ENCODE measurements at places on chromosomes 1 and 21.
A peak's percentile ranks its signal among the peaks of the same experiment; 100 is the strongest.

DNA sequence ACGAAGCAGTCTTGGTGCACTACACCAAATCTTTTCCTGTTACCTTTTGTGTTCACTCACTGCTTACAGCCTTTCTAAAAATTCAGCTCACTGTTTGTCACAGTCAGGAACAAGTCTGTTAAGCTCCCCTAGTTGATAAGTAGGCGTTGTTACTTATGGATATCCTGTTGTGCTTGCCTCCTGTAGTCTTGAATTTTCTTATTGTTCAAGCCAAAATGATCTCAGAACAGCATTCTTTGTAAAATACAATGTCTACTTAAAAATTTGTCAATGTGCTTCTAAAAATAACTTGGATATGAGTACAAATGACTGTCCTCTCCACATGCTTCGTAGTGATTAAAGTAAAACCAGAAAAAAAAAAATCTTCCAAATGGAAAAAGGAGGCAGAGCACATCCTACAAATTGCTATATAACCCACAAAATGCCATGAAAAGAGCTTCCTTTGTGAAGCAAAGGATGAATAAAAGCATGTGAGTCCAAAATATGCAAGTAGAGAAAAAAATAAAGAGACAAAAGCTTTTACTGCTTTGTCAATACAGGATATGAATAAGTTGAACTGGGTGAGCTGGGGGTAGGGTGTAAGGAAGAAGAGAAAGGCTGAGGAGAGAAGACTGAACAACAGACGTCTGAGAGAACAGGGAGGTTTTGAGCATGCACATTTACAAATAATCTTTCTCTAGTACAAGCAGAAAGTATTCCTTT lies 228.9 kb upstream of the ADGRL4 start:
- no peak for DNase-seq

- no peak for DNase-seq
Observed at GRCh38 chr21:41366522-41367151, 4.8 kb downstream of the MX2 start.

DNA sequence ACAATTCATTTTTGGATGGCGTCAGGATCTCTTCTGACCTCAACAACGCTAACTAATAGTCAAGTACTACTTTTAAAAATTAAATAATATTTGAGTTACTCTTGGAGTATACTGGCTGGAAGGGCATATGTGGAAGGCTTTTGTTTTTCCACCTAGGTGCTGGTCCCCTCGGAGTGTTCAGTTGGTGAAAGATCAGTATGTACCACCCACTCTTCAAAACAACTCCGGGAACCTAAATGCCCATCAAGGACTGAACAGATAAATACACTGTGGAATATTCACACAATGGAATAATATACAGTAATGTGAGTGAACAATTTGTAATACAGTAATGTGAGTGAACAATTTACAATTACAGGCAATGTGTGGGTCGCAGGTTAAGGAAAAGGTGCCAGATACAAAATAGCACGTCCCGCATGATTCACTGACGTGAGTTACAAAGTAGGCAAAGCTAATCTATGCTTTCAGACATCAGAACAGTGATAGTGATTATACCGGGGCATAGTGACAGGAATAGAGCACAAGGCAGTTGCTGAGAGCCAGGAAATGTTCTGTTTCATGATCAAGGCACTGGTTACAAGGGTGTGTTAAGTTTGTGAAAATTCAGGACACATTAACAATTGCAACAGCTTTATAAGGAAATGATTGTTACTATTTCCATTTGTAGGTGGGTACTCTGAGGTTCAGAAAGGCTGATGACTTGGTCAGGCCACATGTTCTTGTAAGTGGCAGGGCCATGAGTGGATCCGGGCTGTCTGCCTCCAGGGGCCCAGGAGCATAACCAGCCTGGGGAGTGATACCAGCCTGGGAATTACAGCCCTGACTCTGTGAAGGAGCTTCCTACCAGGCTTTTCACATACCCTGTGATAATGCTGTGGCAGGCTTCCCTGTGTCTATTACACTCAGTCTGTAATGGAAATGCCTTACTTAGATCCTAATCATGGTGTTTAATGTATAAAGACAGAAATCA lies 59.3 kb upstream of the ABCD3 start:
- no peak for DNase-seq

GRCh38 chr21:14864211-14865021 lies 200.4 kb downstream of the NRIP1 start:
- peak; percentile 24 for DNase-seq

- no peak for DNase-seq
Observed at GRCh38 chr1:181503171-181503810, 20.0 kb downstream of the CACNA1E start.

DNA sequence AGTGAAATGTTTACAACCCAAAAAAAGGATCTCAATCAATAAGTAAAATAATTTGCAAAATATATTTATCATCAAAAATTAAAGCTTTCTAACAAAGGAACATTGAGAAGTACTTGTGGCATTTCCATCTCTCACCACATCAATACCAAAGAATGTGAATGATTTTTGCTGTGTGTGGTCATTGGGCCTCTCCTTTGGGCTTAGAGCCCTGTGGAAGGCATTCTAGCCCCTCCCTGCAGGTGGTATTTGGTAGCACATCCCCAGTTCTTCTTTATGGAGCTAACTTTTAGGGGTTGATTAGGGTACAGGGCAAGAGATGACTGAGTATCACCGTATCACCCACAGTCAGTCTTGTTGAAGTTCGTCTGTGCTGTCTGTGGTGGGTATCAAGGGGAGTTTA lies 294.1 kb upstream of the SGIP1 start:
- no peak for DNase-seq

- no peak for DNase-seq
Observed at GRCh38 chr1:37430103-37430985, 44.0 kb upstream of the ZC3H12A start.

GRCh38 chr1:54581621-54582035 lies 33.6 kb downstream of the ACOT11 start:
- no peak for DNase-seq

- no peak for DNase-seq
Observed at GRCh38 chr1:10242811-10243210, 32.4 kb downstream of the KIF1B start.

GRCh38 chr1:50418600-50419109 lies 4.6 kb downstream of the DMRTA2 start:
- DNase-seq = no peak

GRCh38 chr1:239802275-239802674 lies 289.4 kb upstream of the FMN2 start:
- no peak for DNase-seq

DNA sequence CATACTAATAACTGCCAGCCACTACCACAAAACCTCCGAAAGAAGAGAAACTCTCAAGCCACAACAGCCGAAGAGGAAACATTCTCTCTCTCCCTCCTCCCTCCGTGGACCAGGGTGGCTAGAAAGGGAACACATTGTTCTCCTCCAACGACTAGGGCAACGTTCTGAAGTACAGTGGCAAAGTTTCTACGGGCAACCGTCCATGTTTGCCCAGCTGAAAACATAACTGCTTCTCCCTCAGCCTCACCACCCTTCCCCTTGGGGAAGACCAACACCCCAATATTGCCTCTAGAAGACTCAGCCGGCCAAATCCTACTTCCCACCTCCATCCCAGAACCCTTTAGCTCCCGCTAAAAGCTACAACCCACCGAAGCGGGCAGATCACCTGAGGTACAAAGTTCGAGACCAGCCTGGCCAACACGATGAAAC lies 2.0 kb downstream of the GLUL start:
- DNase-seq = no peak

DNA sequence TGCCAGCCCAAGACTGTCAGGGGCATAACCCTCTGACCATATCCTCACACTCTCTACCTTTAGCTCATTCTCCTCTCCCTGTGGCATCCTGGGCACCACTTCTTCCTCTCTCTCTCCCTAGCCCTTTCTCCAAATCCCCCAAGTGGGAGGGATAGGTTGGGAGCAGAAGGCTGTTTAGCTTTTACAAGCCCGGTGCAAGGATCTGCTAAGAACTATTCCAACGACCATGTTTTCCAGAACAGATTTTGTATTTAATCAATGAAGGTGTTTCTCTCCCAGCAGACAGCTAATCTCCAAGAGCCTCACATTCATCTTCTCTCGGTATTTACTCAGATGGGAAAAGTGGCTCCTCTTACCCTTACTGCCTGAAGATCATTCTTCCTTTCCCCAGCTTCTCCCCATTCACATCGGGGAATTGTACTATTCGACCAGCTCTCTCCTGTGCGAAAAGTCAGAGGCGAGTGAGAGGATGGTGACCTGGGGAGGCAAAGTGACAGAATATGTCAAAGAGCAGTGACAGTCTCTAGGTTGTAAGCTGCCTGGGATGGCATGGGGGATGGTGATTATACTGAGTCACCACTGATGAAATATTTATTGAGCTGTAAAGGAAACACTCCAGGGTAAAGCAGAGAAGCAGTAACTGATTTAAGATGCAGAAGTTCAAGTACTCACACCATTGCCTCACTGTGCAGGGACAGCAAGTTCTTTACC lies 47.0 kb upstream of the RBM15 start:
- no peak for DNase-seq

- DNase-seq = no peak
Observed at GRCh38 chr1:46549697-46550681, 1.5 kb downstream of the KNCN start.

- DNase-seq = no peak
Observed at GRCh38 chr1:93679546-93679945, 2.1 kb downstream of the BCAR3 start.

GRCh38 chr1:17214876-17215544 lies 10.1 kb downstream of the PADI1 start:
- DNase-seq = no peak

DNA sequence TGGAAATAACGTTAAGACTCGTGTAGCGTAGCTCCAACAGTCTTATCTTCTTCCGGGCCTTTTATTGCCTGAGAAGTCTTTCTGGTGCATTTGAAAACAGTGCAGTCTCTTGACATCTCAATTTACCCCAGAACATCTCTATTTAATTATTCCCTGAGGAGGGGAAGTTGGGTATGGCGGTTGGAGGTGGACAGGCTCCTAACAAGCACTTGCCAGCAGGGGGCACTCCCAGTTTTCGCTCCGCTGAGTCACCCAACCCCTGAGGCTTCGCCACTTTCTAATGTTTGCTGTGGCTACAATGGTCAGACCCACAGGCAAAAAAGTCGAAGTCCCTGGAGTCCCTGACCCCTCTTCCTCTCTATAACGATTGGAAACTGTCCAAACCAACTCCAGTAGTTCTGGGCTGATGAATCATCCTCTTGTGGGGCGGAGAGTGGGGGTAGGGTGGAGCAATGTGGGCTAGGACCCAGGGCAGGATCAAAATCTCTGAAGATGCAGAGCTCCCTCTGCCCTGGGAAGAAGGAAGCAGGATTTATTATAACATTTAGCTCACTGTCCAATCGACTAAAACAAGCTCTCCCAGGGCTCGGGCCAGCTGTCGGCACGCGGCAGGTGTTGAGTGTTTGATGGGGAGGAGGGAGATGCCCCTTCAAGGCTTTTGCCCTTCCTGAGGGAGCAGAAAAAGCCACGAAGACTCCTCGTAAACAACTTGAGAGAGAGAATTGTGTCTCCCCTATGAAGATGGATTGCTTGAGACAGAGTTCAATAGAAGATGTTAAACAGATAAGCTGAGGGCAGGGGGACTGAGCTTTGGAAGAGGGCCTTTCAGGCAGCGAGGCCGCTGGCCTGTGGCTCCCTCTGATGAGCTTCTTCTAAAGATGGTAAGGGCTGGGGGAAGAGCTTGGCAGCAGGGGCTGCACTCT lies 85.7 kb downstream of the BRINP2 start:
- DNase-seq = peak; percentile 9

- DNase-seq = no peak
Observed at GRCh38 chr1:112605633-112606327, 13.2 kb downstream of the ST7L start.

DNA sequence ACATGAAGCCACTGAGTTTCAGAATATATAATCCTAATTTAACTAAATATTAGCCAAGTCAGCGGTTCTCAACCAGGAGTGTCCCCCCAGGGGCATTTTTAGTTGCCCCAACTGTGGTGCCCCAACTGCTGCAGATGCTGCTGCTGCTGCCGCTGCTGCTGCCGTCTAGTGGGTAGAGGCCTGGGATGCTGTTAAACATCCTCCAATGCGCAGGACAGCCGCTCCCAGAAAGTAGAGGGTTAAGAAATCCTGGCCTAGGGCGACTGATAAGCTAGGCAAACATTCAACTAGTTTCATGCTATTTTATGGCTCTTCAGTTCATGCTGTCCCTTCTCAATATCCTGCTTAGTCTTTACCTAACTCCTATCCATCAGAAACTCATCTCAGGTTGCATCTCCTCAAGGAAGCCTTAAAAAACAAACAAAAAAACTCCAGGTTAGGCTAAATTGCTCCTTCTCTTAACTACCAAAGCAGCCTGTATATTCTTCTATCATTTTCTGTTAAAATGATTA lies 9.9 kb upstream of the DCAF6 start:
- DNase-seq = no peak

GRCh38 chr1:8329439-8329838 lies 11.5 kb downstream of the SLC45A1 start:
- no peak for DNase-seq

- no peak for DNase-seq
Observed at GRCh38 chr1:86687595-86687994, 16.8 kb upstream of the SH3GLB1 start.

- no peak for DNase-seq
Observed at GRCh38 chr1:8411803-8412182, 93.9 kb downstream of the SLC45A1 start.

- no peak for DNase-seq
Observed at GRCh38 chr21:39186676-39187075, 3.4 kb upstream of the PSMG1 start.

DNA sequence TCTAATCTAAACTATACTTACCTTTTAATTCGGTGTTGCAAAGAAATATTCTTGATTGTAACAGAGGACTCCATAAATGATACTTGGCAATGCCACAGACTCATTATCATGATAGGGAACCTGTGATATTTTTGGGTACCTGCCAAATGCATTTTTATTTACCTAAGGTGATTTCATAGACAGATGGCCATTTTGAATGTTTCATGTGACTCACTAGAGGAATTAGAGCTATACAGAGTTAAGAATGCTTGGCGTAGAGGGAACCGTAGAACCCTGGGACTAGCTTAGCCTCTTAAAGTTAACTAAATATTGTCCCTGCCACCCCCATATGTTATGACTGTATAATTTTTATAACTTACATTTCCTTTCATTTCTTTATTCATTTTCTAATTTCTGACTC lies 136.1 kb downstream of the DISP1 start:
- no peak for DNase-seq

- no peak for DNase-seq
Observed at GRCh38 chr1:7346070-7346596, 425.0 kb upstream of the VAMP3 start.

DNA sequence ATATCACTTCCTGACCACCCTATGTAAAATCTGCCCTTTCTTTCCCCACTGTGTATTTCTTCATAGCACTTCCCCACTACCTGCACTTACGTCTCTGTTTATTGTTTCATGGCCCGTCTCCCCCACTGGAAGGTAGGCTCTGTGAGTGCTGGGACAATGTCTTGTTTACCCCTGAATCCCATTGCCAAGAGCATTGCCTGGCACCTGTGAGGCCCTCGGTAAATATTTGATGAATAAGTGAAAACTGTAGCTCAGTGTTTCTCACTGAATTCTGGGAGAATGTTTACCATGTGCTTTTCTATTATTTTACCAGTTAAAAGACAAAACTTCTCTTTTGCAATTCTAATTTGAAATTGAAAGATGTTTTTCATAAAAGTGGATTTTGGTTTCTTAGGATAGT lies 11.8 kb downstream of the NFASC start:
- no peak for DNase-seq
